CD4-positive, alpha-beta T cell treated with Interleukin-17A for 4 hours (primary cell): ENCODE measurements at places on chromosomes 7 and 10.

- no peak for DNase-seq
These were observed 60.8 kb downstream of the MDH2 start for GRCh38 chr7:76108540-76109233.

GRCh38 chr10:103720328-103720963 lies 134.9 kb downstream of the SH3PXD2A start:
- DNase-seq = no peak

DNA sequence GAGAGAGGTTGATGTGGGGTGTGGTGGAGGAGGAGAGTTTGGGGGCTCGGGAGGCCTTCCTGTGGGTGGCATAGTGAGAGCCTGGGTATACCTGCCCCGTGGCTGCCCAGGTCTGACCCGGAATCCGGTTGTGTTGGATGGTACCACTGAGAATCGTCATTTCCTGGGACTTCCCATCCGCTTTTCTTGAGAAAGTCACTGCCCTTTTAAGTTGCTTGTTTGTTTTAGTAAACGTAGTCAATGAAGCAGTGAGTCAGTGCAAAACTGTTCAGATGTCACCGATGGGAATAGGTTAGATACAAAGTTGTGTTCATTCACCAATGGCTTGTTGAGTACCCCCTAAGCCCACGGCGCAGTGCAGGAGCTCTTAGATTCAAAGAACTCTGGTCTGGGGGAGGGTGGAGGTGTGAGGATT lies 285.8 kb downstream of the CAMK1D start:
- no peak for DNase-seq

GRCh38 chr7:25369786-25370185 lies 141.5 kb upstream of the NPVF start:
- no peak for DNase-seq

DNA sequence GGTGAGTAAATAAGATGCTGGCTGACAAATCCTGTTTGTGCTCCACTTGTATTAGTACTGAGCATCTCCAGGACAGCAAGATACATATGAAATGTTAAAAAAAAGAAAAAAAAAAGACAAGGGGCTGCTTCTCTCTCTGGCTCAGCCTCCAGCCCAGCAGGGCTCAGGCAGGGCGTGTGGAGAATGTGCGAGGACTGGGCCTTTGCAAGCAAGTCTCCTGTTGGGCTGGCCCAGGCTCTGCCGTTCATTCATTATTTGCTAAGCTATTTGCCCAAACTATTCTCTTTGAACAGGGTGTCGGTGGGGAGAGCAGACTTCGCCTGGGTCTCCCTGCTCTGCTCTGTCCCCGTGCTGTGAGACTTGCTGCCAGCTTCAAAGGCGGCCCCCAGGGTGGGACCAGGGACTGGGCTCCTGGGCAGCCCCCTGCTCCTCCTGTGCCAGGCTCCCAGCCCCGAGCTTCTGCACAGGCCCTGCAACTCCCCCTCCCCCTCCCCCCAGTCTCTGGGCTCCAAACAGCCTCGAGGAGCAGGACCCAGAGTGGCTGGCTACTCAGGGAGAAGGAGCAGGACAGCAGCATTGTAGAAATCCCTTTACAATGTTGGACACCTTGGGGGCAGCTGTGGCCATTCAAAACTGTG lies 25.6 kb upstream of the MGMT start:
- DNase-seq = no peak

DNA sequence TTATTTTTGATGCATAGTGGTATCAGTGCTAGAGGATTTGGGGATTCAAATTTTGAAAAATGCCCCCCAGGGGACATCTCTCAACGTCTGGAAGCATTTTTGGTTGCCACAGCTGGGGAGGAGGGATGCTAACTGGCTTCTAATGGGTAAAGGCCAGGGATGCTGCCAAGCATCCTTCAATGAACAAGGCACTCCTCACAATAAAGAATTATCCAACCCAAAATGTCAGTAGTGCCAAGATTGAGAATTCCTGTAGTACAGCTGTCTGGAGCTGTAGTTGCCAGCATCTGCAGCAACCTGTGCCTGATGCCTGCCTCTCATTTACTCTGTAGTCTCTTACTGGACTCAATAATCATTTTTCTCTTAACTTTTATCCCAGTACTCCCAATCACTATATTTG lies 53.5 kb downstream of the SEPTIN7 start:
- DNase-seq = no peak

DNA sequence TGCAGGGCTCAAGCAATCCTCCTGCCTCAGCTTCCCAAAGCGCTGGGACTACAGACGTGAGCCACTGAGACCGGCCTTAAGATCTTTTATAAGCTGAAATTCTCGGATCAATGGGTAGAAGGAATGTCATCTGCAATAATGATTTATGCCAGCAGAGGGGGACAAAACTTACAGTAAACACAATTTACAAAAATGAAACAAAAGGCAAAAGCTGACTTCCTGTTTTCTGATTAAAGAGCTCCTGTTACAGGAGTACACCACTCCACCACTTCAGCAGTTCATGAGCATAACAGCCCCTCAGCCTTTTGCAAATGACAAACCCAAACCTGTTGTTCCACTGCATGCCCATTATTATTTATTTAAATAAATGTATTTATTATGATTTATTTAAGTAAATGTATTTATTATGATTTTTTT lies 88.5 kb upstream of the ATP6V0A4 start:
- peak; percentile 69 for DNase-seq

DNA sequence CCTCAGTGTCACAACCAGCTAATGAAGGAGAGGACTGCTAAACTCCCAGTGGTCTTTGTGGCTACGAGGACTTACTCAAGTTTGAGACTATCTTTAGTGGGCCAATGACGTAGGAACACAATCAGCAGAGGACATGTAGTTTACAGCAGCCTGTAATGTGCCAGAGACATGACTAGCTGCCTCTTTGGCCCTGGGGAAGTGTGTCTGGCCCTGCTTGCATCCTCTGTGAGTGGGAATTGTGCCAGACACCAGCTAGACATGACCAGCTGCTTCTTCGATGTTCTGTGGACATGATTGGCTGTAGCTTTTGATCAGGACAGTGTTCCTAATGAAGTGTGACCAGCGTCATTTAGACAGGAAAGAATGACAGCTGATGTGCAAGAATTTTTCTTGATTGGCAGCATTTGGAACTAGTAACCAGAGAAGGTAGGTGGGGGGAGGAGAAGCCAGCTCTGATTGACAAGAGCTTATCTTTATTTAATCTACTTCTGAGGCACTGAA lies 141.7 kb downstream of the AUTS2 start:
- DNase-seq = no peak

DNA sequence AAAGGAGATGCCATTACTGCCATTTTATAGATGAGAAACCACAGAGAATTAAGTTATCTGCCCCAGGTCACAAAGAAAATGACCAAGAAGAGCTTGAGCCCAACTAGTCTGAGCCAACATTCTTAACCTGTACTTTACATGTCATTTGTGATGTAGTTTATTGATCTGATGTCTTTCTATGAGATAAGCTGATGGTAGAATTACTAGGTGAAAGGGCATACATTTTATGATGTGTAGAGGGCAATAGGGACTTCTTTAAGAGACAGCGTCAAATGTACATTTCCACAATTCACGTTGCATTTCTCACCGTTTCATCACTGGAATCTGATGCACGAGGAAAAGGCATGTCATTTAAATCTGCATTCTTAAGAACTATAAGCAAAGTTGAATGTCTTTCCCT lies 11.3 kb downstream of the ACSL5 start:
- no peak for DNase-seq

GRCh38 chr7:44216521-44217222 lies 15.9 kb downstream of the YKT6 start:
- DNase-seq = no peak

DNA sequence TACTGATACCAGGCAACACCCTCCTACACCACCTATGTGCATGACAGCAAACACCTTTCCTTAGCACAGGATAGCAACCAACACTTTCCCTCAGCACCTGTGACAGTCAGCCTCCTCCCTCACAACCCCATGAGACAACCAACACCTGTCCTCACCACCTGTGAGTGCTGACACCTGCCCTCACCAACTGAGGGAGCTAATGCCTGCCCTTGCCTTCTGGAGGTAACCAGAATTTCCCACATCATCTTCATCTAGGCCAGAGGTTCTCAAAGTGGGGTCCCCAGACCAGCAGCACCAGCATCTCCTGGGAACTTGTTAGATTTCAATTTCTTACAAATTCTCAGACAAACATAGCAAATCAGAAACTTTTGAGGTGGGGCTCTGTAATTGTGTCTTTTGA lies 112.5 kb downstream of the GRID1 start:
- no peak for DNase-seq

DNA sequence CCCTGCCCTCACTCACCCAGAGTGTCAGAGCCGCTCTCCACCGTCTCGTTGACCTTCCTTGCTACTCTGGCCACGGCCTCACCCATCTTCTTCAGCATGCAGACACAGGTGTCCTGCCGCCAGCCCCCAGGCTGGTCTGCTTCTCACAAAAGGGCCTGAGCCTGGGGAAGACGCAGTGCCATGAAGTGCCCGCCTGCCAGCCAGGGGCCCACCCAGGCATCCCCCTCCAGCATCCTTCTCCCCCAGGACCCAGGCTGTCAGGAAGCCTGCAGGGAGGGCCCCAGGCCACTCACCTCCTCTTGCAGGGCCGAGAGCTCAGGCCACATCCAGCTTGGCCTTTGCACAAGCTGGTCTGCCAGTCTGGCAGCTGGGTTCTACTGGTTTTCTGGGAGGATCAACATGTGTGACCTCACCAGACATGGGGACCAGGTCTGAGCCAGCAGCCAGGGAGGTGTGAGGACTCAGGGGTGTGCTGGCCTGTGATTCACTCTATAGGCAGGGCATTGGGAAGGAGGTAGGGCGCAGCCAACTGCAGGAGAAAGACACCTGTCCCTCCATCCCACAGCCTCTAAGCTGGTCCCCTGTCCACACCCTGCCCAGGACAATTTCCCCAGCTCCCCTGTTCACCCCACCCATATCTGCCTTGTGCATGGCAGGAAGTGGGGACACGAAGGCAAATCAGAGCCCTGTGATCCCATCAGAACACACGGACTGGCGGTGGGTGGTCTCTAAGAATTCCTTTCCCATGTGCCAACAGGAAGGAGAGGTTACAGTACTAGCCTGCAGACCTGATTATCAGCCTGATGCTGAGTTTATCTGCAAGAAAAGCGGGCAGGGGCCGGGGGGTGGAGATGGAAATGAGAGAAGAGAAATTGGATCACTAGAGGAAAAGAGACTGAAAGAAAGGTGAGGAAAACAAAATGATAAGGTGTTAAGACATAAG lies 5.7 kb downstream of the LRRC20 start:
- no peak for DNase-seq

DNA sequence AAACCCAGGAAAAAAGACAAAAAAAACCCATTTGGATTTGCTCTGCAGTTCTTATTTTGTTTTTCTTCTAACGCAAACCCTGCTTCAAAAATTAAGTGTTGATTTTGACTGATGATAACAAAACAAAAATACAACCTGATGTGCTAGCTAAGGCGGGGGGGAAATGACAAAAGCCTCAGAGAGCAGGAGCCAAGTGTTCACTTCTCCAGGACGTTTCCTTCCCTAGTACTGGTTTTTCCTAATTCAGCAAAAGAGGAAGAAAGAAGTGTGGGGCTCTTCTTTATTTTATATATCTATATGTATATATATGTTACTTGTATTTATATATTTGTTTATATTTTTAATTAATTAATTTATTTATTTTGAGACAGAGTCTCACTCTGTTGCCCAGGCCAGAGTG lies 28.0 kb downstream of the SNX10 start:
- no peak for DNase-seq

DNA sequence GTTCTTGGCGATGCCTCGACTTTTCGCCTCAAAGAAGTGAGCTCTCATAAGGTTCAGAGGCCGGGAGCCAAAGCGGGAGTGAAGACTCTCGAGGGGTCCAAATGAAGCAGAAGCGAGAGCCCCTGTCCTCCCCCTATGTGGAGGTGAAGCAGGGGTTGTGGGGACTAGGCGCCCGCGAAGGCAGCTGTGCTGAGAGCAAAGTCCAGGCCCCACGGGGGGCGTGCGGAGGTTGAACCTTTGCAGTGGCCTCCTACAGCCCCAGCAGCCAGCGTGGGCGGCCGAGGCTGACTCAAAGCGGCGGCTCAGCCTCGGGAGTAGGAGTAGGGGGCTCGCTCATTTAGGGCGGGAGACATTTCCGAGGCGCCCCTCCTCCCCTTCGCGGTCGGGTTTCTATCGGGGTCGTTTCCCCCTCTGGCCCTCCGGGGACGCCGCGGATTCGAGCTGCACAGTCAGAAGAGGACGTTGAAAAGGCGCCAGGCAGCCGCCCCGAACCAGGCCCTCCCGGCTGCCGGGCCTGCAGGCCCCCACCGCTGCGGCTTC lies 553 bp upstream of the ADD3 start:
- no peak for DNase-seq
